Fibroblast of mammary gland (primary cell): ENCODE measurements at places on chromosomes 7 and 10.

- DNase-seq: no peak
Observed at GRCh38 chr7:113204415-113204814, 86.1 kb upstream of the SMIM30 start.

DNA sequence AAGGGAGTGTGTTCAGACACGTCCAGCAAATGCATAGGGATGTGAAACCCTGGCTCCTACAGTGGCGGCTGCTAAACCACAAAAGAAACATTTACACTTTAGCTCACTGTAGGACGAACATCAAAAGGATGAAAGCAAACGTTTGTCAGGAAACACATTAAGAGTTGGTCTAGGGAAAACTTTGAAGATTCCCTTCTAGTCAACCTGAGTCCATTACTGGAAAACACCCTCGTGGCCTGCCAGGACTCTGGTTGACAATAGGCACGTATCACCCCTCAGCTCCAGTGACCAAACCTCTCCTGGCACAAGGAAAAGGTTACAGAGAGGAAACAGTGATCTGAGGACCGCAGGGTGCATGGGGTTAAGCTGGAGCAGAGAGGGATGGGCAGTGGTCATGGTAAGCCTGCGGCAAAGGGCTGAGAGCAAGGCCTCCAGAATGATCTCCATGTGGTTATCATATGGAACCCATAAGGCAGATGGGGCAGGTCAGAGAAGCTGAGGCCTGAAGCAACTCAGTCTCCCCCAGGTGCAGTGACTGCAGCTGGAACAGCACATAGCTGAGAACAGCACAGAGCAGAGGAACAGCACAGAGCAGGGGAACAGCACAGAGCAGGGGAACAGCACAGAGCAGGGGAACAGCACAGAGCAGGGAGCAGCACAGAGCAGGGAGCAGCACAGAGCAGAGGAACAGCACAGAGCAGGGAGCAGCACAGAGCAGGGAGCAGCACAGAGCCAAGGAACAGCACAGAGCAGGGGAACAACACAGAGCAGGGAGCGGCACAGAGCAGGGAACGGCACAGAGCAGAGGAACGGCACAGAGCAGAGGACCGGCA is 49.9 kb downstream of the CHST15 start:
- DNase-seq: no peak

DNA sequence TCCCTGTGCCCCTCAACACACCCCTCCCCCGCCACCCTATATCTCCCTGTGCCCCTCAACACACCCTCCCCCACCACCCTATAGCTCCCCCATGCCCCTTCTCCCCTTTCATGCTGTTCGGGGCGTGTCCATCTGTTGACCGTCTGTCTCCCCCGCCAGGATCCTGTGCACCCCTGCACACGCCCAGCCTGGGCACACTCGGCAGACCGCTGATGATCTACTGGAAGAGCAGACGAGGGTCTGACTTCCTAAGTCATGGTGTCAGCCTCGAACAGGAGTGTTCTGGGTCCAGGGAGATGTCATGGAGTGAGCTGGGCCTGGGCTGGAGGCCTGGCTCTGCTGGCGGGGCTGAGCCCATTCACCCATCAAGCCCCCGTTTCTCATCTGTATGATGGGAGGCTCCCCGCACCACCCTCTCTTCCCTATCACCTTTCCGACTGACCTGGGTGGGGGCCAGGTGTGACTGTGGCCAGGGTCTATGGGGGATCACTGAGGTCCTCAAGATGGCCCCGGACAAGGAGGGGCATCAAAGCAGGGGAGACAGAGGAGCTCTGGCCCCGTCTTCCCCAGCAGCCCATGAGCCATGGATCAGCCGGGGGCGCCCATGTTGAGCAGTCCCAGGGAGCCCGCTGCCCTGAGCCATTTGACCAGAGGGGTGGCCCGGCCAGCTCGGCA is 48.3 kb downstream of the PDGFA start:
- DNase-seq: no peak

DNA sequence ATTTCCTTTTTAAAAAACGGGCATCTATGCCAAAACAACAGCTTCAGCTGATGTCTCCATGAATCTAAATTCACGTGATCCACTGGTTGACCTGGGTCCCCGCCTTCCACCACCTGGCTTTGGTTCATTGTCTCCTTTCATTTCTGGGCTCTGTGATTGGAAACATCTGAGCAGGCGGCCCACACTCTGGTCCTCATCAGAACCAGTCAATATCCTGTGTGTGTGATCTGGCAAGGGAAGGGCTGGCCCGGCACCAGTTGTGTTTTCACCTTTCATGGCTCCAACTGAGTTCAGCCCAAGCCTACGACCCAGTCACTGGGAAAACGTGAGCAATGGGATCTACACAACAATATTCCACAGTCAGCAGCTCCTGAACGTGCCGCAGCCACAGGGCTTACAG is 46.2 kb downstream of the PARP12 start:
- no peak for DNase-seq

DNA sequence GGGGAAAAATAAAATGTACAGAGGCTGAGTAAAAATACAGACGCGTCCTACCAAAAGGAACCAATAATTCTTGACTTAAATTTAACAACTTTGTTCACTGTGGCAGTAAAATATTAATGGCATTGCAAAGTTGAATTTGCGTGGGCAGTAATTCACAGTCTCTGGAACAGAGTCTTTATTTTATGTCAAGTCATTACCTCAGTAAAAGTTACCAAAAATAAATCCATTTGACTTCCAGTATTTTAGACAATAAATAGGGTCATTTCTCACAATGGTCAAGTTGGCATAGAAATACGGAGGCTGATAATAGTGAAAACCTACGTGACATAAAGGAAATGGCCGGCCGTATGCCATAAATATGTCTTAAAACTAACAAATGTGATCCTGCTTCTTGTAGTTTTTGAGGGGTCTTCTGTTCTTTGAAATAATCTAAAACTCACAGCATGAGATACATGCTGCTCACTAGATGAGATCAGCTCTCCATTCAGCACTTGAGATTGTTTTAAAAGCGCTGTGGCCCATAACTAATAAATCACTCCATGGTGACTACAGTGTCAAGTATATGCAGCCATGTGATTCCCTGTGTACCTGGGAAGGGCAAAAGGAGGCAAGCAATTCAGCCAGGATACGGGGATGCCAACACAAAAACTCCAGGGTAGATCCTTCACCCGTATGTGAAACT is 75.3 kb downstream of the DOCK4 start:
- DNase-seq: no peak

- no peak for DNase-seq
Observed at GRCh38 chr10:26689399-26689798, 8.1 kb upstream of the PDSS1 start.

- peak; percentile 16 for DNase-seq
Observed at GRCh38 chr10:3435671-3436070, 263.1 kb upstream of the PITRM1 start.

GRCh38 chr7:154968336-154969001 is 34.5 kb downstream of the PAXIP1 start:
- DNase-seq: peak; percentile 2

GRCh38 chr7:21942955-21943354 is 2.7 kb downstream of the CDCA7L start:
- DNase-seq: no peak
